ENCODE measurements at places on chromosomes 1 and 21.

- DNase-seq: no peak
These were observed 2.3 kb upstream of the BCAN start for GRCh38 chr1:156639601-156640101.

GRCh38 chr1:235855811-235856429 is 10.8 kb downstream of the LYST start:
- no peak for DNase-seq

- no peak for DNase-seq
These were observed 725.2 kb downstream of the PTPRU start for GRCh38 chr1:29961293-29962059.

DNA sequence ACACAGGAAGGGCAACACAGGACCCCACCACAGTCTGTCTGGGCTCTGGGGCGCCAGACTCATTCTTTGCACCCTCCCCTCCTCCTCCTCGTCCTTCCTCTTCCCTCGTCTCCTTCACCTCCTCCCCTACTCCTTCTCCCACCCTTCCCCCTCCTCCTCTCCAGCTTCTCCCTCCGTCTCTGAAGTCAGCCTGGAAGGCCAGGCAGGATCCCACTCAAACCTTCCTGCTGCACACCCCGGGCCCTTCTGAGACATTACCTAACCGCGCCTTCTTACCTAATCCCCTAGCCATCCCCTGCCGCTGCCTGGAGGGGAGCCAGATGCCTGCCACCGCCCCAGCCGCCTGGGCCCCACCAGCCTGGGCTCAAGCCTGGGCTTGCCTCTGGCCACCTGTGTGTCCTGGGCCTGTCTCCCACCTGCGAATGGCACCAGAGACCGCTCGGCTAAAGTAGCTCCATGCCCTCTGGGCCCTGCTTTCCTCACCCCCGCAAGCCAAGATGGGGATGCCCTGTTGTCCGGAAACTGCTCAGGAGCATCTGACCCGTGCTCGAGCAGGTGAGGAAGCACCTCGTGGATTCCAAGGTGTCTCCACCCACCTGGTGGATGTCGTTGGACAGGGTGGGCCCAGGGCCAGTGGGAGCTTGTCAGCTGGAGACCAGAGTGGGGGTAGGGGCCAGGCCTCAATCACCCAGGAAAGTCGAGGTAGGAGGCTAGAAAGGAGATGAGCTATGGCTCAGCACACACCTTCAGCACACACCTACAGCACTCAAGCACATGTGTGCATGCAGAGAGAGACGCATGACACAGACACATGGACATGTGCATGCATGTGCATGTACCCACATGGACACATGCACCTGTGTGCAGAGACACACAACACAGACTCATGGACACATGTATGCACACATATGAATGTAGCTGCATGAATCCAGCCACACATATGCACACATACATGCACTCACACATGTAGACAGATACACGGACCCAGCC is 31.9 kb downstream of the WNT9A start:
- DNase-seq: no peak

- no peak for DNase-seq
These were observed 35.5 kb downstream of the COQ8A start for GRCh38 chr1:226975259-226976250.

GRCh38 chr1:62774006-62774405 is 9.9 kb upstream of the ATG4C start:
- DNase-seq: no peak

DNA sequence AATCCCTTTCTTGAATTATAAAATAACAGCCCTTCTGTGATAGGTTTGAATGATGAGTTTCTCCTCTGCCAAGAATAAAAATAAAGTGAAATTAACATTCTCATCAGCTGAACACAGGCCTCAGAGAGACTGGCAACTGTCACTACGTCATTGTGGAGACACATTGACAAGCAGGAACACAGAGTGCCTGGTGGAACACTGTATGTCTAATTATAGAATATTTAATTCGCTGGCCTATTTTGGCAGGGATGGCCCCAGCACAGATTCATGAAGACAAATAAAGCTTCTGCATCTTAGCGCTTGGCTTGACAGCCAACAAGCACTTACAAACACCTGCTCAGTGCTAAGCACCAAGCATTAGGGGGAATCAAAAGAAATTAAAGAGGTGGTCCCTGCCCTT is 52.0 kb upstream of the SMYD2 start:
- DNase-seq: no peak

DNA sequence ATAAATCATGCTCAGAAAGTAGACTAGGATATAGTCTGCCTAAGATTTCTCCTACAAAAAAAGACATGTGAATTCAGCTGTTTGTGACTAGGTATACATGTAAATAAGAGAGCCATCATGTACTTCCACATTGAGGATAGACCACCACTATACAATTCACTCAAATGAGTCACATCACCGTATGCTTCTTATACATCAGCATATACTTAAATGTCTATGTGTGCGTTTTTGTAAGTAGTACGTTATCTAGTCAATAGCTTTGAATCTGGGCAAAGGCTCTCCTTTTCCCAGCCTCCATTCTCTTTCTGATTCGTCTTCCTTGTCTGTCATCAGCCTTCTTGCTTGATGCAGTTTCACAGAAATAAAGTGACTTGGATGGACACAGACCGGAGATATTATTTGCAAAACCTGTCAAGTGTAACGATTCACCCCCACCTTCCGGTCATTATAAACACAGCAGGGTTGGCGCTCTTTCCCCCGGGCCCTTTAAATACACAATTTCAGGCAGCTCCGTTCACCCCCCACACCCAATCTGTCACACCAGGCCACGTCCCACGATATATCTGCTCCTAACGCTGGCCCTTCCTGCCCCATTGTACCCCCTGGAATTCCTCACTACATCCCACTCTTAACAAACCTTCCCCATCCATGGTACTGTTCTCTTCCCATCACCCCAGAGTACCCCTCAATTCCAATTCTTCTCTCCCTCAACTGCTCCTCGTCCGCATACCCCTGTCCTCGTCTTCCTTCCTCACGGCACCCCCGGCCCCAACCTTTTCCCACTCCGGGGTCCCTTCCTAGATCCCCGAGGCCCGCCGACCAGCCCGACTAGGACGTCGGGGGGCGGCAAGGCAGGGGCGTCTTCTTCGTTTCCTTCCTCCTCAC is 636 bp downstream of the VAMP4 start:
- DNase-seq: no peak

- no peak for DNase-seq
These were observed 5.2 kb downstream of the FNDC10 start for GRCh38 chr1:1594602-1595260.

GRCh38 chr1:90795431-90795830 is 78.3 kb upstream of the BARHL2 start:
- no peak for DNase-seq

DNA sequence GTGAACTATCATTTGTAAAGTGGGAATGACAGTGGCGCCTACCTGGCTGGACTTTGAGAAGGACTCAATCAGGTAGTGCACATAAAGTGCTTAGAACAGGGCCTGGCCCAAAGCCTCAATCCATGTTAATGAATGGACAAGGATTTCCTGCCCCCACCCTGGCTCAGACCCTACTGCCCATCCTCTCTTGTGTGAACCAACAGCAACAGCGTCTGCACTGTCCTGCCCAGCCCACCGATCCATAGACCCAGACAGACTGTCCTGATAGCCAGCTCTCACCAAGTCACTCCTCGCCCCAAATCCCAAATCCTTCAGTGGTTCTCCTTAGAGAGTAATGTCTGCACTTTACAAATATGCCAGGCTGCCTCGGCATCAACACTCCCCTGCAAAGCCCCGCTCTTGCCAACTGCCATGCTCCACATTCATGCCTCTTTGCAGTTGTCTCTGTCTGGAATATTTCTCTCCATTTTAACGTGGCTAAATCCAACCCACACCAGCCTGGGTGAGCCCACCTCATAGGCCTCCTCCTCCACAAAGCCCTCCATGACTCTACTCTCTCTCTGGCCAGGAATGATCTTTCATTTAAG is 157.6 kb upstream of the EDN2 start:
- DNase-seq: no peak

- DNase-seq: no peak
These were observed 7.4 kb downstream of the GJC2 start for GRCh38 chr1:228156941-228157728.

DNA sequence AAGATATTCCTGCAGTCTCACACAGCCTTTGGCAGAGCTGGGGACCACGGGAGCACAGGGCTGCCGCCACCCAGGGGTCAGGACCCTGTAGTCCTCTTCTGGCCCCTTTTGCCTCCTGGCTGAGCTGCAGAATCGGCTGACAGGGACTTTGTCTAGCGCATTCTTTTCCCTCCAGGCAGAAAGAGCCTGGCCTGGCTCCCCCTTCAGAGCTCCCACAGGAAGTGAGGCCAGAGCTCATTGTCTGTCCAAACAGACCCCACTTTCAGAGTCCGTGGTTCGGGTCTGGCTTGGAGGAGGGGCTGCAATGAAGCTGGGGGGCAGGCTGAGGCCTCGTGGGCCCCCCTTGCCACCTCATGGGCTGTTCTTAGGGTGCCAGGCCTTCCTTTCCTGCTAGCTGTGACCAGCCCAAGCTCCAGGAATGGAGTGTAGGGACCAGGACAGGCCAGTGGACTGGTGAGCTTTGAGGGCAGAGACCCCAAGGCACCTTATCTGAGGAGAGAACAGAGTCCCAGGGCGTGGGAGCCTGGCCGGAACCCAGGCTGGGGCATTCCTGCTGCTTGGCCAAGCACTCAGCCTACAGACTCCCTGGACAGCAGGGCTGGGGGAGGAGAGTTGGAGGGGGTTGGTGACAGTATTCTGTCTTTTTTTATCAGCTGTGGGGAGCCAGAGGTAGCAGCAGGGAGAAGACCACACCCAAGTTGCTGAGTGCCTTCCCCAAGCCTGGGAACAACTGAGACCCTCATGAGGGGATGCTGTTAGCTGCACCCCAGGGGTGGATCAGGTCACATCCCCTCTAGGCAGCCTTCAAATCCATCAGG is 4.7 kb downstream of the CELSR2 start:
- DNase-seq: no peak

DNA sequence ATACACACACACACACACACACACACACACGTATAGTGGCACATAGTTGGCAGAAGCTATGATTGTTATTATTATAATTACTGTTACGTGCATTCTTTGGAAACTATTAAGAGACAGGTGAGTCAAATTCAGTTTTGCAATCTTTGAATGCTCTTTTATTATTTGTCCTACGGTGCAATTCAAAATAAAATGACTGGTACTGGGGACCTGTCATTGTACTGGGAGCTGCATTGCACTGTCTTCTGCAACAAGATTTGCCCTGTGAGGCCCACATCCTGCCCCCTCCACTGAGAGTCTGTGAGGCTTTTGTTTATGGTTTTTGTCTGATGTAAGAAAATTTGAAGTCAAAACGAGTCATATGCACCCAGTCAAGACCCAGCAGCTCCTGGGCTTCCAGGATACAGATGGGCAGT is 1.9 kb downstream of the LY9 start:
- DNase-seq: no peak

DNA sequence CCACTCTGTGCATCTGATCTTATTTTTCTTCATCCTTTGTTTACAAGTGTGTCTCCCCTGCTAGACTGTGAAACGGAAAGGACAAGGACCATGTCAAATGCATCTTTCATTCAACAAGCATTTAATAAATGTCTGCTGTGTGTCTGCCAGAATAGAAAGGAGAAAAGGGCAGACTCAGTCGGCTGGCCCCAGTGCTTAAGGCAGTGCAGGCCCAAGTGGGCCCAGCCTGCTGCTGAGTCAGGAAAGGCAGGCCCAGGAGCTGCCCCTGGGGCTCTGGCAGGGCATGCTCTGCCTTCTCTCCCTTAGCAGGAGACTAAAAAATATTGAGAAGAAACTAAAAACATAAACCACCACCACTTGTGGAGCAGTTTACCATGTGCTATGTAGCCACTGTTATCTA is 38.1 kb downstream of the PLEKHA6 start:
- no peak for DNase-seq

GRCh38 chr1:170659399-170660035 is 4.4 kb upstream of the PRRX1 start:
- DNase-seq: peak; percentile 56

- DNase-seq: no peak
These were observed 21.0 kb downstream of the SDE2 start for GRCh38 chr1:225977937-225978748.

- peak; percentile 32 for DNase-seq
These were observed 57.6 kb downstream of the SPSB1 start for GRCh38 chr1:9350013-9350908.

GRCh38 chr21:27168084-27168483 is 201.2 kb upstream of the ADAMTS5 start:
- DNase-seq: no peak

DNA sequence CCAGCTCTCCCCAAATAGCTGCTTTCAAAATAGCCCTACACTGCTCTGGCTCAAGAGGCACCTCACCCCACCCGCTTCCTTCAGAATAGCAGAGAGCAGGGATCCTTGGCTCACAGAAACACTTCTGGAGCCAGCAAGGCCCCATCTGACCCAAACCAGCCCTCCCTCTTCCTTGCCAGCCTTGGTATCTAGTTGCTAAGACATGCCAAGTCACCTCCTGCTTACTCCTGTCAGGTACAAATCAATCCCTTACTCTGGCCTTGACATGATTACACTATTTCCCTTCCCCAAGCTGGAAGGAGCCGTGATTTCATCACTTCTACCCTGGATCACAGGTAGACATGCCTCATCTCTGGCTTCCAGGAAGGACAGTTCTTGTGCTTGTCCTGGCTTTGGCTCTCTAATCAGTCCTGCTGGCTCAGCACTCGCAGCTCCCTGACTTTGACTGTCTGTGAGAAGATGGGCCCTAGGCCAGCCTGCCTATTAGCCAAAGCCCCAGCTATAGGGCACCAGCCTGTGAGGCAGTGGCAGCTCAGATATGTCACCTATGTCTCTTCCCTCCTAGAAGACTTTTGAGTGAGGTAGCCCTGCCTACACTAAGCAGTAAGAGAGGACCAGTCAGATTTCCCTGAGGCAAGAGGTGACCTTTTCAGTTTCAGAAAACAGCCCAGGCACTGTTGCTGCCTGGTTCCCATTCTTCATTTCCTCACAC is 8.9 kb upstream of the MUTYH start:
- DNase-seq: no peak

GRCh38 chr1:8020032-8020431 is 6.1 kb downstream of the ERRFI1 start:
- no peak for DNase-seq

DNA sequence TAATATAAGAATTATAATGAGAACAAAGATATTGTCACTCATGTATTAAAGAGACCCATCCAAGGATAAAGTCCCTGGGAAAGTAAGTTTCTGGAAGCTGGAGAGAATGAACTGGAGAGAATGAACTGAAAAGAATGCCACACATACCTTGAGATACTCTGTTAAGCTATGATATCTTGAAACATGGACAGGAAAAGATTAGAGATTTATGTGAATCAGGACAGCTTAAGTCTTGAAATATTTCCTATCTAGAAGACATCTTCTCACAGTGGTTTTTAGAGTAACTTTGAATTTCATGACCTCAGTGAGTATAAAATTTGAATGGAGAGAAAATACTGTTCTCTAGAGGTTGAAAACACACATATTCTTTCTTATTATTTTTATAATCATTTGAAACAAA is 201.3 kb upstream of the HMCN1 start:
- no peak for DNase-seq

DNA sequence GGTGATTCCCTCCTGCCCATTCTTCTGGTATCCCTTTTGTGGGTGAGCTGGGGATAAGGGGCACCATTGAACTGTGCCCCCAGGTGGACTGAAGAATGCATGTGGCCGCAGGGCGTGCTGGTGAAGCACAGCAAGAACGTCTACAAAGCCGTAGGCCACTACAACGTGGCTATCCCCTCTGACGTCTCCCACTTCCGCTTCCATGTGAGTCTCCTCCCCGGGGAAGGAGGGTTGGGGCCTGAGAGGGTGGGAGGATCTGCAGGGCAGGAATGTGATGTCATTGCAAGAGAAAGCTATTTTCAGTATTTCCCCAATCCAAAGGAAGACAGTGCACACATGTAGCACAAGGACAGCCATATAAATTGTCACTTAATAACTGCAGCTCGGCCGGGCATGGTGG is 7.5 kb upstream of the KPNA6 start:
- no peak for DNase-seq
